ENCODE measurements at places on chromosomes 1 and 21. TPM values are rescaled to one million over a fixed set of nuclear protein-coding genes. Genes with fewer than 3 reads are reported as not detected.

Gene DENND2D
- total RNA-seq = 36.0 TPM

Gene TMEM234
- 20.1 TPM for total RNA-seq

Gene CD164L2
- not detected for total RNA-seq

Gene UHMK1
- 80.6 TPM for total RNA-seq

Gene FAM78B
- 1.1 TPM for total RNA-seq

Gene OR10J4
- not detected for total RNA-seq

Gene MACO1
- total RNA-seq = 4.9 TPM

All from stomach (tissue), 19 donors.